ENCODE measurements at places on chromosomes 4 and X.
A peak's percentile ranks its signal among the peaks of the same experiment; 100 is the strongest.

- no peak for DNase-seq
These were observed 134.0 kb downstream of the ARHGAP10 start for GRCh38 chr4:147865926-147866325.

DNA sequence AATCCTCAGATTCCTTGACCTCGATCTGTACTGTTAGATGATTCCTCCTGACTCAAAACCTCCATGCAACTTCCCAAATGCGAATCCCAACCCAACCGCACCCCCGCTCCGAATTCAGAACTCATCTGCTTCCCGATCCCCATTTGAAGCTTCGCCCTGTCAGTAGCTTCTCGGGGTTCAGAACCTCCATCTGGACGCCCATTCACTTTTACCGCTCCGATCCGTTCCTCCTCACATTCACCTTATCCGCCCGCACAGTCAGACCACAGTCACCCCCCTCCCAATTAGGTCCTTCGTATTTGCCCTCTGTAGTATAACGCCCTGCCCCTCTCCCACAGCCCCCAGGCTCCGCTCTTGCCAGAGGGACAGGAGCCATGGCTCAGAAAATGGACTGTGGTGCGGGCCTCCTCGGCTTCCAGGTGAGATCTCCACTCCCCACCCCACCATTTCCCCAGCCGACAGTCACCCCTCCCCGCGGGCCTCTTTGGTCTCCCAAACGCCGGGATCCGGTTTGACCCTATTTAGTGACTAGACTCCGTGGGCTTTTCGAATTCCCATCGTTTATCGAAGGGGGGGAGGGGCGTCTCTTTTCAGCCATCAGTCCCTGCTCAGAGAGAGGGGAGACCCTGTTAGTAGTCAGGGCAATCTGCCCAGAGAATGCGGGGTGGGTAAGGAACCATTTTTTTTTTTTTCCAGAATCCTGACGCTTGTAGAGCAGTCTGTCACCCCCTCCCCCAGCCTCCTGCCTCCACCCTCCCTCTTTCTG lies 691 bp downstream of the MAGED1 start:
- DNase-seq: peak; percentile 36

DNA sequence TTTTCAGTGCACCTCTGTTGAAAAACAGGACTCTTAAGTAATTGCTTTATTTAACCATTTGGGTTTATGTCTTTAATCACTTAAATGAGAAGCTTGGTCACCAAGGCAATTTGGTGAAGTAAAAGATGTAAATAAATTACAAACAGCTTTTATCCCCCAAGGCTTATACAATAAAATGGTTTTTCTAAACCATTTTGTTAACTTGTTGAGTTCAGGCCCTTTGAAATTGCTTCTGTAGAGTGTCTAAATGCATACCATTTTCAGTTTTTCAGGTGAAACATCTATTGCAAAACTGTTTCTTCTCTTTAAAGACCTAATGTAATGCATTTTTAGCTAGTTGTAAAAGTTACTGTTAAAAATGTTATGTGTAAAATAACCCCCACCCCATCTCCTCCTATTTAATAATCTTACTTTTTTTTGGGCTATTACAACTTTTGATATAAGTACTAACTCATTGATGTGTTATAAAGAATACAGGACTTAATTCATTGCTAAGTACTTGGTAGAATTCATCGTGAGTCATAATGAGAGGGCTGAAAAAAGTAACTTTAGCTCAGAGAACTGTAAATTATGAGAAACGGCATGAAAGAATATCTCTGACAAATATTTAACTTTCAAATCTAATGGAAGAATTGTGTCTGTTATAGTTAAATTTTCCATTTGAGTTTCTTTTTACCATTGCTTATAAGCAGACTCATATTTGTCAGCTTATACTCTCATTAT lies 4.5 kb downstream of the RAPGEF2 start:
- DNase-seq: no peak

DNA sequence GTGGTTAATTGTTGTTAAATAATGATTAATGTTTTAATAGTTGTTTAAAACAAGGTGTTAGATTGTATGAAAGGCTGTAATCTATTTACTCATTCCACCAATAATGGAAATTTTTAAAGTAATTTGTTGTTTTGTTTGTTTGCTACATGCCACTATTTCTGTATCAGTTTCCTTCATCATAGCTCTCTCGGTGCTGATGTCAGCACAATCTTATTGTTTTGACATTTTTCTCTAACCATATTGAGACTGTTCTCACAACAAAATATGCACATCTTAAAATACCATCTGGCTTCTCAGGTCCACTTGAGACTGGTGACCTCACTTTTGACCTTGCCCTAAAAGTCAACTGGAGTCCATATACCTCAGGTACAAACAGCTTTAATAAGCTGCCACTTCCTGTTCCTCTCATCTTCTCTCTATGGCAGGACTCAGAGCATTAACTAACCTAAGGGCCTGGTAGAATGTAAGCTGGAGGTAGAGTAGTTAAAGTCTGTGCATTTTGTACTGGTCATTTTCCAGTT lies 1.0 kb upstream of the GUCY1B1 start:
- no peak for DNase-seq

- peak; percentile 67 for DNase-seq
These were observed 128.3 kb downstream of the UCHL1 start for GRCh38 chr4:41384992-41385391.

DNA sequence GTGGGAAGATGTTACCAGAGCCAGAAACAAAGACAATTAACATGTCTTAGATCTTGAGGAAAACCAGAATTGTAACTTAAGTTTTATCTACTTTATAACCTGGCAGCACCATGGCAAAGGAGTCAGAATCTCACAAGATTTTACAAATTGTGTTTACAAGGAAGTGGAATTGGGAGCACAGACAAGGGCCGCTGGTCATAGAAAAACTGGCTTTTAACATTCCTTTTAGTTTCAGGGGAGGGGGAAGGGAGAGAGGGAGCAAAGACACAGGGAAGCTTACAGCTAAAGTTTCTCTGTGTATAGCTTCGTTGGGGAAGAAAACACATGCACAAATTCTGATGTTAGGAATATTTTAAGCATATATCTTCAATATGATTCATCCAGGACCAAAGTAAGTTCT lies 10.3 kb upstream of the UGT2B11 start:
- DNase-seq: no peak

- DNase-seq: peak; percentile 7
These were observed 71.0 kb downstream of the MTHFD2L start for GRCh38 chr4:74228691-74229640.

GRCh38 chr4:82036181-82036580 lies 337.6 kb downstream of the HNRNPD start:
- no peak for DNase-seq

GRCh38 chr4:173214661-173215060 lies 46.0 kb downstream of the GALNT7 start:
- no peak for DNase-seq

- DNase-seq: no peak
These were observed 651.1 kb downstream of the ANKRD50 start for GRCh38 chr4:124061413-124061812.

GRCh38 chr4:182624281-182624680 lies 292.9 kb downstream of the DCTD start:
- DNase-seq: no peak

DNA sequence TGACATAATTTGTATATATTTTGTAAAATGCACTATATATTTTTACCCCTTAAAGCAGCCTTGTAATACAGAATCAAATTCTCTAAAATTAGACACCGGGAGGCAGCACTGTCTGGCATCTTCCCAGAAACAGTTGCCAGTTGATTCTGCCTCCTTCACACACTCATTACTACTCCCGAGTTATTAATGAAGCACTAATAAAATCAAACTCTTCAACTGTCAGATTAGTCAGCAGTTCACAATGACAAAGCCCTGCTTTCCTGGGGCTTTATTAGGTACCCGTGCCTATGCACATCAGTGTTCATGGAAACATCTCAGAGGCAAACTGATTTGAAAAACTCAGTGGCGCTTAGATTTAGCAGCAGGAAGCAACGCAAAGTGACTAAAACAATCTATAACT lies 103.5 kb upstream of the VEGFC start:
- DNase-seq: no peak

DNA sequence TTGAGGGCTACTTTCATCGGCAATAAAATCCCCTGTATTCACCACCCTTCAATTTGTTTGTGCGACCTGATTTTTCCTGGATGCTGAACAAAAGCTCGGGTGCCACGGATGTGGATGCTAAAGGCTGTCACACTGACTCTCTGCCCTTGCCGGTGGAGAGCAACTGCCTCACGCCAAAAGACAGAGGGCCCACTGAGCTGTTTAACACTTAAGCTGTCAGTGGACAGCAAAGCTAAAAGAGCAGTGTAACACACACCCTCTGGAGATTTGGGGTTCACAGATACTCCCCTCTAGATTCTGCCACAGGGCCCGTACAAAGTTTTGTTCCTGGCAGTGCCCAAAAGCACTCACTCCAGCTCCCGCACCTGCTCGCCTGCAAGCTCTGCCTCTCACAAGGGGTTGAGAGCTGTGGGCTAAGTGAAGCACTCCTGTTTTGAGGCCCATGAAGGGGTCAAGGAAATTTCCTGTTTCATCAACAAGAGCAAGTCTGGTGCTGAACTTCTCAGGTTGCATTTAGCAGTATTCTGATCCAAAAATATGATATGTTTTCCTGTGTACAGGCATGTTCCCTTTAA lies 1571.9 kb downstream of the ADGRL3 start:
- no peak for DNase-seq

DNA sequence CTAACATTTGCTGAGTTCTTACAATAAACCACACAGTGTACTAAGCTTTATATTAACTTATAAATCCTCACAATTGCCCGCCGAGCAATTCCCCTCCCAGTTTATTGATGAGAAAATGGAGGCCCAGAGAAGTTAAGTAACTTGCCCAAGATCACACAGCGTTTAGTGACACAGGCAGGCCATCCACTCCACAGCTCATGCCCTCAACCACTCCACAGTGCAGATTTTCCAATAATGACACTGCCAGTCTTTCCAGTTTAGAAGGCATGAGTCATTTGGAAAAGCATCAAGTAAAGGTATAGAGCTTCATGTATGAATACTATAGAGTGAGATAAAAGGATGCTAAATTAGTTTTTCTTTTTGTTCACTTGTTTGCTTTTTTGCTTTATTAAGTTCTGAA lies 208.5 kb downstream of the CAMK2D start:
- no peak for DNase-seq

GRCh38 chrX:6244666-6245065 lies 16.0 kb upstream of the NLGN4X start:
- DNase-seq: no peak

- no peak for DNase-seq
These were observed 13.0 kb downstream of the FGD1 start for GRCh38 chrX:54482839-54483593.

DNA sequence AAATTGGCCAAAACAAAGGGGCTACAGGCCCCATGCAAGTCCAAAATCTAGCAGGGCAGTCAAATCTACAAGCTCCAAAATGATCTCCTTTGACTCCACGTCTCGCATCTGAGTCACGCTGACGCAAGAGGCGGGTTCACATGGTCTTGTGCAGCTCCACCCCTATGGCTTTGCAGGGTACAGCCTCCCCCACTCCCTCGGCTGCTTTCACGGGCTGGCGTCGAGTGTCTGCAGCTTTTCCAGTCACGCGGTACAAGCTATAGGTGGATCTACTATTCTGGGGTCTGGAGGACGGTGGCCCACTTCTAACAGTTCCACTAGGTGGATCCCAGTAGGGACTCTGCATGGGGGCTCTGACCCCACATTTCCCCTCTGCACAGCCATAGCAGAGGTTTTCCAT lies 99.2 kb upstream of the KCNIP4 start:
- DNase-seq: no peak

DNA sequence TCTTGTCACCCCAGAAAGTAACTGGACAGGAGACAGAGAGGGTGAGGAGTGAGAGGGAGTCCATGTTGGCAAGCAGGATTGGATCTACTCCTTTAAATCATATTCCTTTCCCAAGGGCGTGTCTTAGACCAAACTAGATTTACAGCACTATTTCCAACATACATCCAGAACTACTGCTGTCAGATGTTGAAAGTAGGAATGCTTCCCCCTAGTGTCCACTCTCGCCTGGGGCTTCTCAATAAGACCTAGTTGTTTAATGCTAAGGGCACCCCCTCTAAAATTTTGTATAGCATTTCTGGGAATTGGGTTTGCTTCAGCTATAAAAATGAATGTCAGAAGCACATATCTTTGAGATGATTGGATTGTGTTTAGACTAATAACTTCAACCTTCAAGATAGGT lies 13.3 kb downstream of the OFD1 start:
- no peak for DNase-seq

DNA sequence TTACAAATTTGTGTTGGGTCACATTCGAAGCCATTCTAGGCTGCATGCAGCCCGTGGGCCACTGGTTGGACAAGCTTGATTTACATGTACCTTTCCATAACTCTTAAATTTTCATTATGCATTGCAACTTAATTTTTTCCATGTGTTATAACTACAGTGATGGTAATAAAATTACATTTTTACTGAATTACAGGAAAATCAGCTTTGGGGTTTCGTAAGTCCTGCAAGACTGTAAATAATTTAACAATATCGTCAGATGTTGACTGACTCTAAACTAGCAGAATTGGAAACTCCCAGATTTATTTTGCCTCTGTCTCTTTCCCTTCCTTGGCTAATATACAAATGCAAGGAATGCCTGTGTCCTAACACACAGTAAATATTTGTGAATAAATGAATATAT lies 88.0 kb upstream of the RAPGEF2 start:
- DNase-seq: no peak

- no peak for DNase-seq
These were observed 854.5 kb upstream of the EPHA5 start for GRCh38 chr4:66524781-66525180.

DNA sequence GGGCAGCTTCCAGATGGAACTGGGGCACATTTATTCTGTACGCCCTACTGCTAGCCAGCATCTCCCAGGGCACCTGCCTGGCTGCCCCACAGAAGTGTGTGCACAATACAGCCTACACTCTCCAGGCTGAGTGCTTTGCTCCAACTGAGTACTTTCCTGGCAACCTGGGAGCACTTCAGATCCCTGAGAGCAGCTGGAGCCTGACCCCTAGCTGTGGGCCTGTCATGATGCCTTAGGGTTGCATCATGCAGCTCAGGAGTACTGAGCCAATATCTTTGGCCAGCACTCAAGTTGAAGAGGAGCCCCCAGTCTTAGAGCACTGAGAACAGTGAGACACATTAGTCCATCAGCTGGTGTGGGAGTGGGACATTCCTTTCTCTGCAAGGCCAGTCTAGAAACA lies 321.9 kb downstream of the CFAP47 start:
- no peak for DNase-seq

DNA sequence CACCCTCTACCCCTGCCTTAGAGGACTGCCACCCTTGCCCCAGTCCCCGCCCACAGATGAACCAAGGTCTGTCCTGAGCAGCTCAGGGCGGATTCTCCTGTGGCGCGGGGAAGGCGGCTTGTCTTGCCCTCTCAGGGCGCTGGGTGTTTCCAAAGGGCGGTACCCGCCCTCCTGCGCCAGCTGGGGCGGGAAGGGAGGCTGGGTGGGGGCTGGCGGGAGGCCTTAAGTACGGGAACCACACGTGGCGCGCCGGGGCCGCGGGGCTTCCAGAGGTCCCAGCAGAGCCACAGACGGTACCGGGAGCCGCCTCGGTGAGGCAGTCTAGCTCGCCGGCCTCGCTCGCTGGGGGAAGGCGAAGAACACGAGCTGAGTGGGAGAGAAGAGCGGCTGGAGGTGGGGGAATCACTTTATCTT lies 361.1 kb downstream of the MID1IP1 start:
- DNase-seq: no peak

Measured in hippocampal formation (tissue), 2 donors.